8988T (cell line): ENCODE measurements at places on chromosomes 2 and 18.

GRCh38 chr2:59947209-59947608, 606.2 kb downstream of the BCL11A start:
- no peak for DNase-seq

- no peak for DNase-seq
Measured at GRCh38 chr2:19299032-19299431, 59.4 kb downstream of the OSR1 start.

DNA sequence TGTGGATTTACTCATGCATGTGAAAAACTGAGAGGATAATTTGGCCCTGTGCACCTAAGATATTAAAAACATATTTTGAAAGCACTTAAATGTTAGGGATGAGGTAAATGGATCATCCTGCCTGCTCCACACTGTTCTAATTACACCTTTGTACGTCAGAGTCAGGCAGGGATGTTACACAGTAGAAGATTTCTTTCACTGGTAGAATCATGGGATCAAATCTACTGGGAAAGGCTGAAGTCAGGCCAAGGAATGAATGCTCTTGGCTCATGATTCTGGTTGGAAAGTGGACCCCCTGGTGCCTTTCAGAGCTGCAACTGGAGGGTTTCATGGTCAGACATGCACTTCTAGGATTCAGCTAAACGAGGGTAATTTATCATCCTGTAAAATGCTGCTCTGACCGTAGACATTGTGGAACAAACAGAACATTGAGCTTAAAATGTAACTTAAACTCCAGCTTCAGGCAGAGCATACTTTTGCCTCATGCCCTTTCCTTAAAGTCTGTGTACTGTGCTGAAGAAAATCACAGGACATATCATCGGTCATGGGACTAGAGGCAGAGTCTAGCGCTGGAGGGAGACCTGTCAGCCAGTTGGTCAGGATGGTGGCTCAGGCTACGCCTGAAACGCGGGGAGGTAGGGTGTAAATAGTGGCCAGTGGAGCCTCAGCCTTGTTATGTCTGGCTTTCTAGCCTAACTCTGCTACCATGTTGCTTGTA, 4.9 kb downstream of the KCNE4 start:
- DNase-seq, result no peak

DNA sequence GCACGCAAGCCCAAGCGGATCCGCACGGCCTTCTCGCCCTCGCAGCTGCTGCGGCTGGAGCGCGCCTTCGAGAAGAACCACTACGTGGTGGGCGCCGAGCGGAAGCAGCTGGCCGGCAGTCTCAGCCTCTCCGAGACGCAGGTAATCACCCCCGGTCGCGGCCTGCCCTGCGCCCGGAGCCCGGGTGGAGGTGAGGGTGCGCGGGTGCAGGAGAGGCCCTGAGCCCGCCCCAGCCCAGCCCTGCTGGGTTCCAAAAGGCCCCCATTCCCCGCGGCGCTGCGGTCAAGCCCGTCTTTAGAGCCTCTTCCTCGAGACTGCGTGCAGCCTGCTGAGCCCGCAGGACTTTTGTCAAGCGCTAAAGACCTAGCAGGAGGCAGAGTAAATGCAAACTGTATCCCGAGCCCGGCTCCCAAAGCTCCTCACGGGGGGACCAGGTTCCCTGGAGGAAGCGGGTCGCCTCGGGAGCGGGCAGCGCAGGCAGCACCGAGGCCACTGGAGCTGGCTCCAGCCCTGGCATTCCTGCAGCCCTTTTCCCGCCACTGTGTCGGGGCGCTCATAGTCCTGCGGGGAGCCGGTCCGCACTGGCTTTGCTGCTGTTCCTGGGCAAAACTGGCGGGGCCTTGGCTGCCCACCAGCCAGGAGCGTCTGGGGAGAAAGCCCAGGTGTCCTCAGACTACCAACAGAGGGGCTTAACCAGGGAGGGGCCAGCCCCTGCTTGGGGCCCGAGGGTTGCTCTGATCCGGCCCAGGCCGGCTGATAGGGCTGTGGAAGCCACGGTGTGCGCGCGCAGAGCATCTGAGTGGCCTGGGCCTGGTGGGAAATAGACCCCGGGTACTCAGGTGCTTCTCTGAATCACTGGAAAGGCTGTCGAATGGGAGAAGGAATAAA, 7.3 kb downstream of the EMX1 start:
- DNase-seq, result peak; percentile 19

DNA sequence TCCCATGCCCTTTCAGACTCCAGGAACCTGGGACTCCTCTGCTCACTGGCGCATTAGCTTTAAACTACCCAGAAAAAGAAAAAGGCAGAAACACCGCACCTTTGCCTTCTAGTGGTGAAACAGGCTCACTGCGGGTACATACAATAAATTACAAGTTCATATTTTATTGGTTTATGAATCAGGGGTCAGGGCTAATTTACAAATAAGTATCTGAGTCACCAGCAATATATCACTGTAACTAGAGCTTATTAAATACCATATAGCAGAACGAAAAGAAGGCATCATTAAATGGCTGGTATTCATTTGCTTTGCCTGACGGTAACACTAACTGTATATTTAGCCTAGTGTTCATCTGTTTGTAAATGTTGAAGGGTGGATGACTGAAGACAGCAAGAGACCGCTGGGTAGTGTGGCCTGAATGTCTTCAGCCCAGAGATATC, 26.9 kb upstream of the DTNB start:
- no peak for DNase-seq

GRCh38 chr2:170044751-170045478, 133.0 kb upstream of the MYO3B start:
- no peak for DNase-seq

- no peak for DNase-seq
Measured at GRCh38 chr2:25310965-25311864, 30.5 kb downstream of the DNMT3A start.

DNA sequence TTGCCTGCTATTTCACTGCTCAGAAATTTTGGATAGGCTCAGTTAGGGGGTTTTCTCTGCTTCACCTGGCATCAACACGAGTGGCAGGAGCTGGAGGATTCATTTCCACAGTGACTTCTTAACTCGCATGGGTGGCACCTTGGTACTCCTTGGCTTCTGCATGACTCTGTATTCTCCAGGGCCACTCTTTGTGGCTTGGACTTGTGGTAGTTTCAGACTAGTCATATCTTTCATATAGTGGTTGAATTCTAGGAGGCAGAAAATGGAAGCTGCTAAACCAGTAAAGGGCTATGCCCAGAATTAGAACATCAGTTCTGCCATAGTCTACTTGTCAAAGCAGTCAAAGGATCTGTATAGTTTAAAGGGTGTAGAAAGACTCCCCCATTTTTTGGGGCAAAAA, 6.8 kb downstream of the MAIP1 start:
- DNase-seq, result no peak

DNA sequence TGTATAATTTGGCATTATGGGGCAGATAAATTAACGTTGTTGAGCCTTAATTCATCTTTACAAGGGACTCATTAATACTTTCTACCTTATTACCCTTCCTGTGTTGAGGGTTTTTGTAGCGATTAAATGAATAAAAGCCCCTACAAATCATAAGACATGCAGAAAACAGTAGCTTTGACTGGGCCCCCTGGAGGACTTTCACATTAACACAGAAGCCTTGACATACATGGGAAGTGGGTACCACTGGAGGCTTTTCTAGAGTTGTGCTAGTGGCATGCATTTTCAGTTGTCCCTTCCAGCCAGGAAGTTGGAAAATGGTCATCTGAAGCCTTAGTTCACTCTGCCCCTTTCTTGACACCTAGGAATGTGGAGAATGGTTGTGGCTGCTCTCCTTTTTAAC, 30.2 kb downstream of the MTA3 start:
- DNase-seq, result no peak

DNA sequence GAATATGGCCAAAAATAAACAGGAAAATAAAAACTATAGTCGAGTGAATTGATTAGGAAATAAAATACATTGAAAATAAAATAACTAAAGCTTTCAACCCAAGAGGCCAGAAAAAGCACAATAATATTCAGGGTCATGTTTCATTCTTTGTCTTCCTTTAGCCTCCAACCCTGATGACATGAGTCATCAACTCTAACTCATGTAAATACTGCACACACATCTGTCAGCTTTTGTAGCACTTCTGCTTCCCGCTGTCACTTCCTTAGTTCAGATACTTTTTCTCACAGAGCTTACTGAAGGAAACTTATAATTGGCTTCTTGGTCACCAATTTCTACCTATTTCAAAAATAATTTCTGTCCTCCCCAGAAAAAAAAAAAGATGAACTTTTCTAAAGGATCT, 112.8 kb downstream of the UPP2 start:
- no peak for DNase-seq

- DNase-seq, result no peak
Measured at GRCh38 chr2:27681841-27682240, 18.2 kb downstream of the SLC4A1AP start.

DNA sequence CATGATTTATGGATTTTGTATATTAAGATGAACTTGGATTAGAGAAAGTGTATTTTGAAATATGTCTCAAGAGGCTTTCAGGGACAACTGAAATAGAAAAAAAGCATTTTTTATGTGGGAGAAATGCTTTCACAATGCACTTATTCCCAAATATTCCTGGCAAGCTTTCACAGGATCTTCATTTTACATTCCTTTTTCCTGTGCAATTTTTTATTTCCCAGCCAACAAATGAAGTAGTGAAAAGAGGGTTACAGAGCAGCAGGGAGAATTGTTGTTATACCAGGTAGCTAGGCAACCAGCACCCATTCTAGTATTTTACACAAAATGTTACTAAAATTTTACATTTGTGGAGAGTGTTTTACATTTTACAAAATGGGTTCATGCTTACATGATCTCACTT, 167.0 kb upstream of the RPRM start:
- DNase-seq, result no peak

DNA sequence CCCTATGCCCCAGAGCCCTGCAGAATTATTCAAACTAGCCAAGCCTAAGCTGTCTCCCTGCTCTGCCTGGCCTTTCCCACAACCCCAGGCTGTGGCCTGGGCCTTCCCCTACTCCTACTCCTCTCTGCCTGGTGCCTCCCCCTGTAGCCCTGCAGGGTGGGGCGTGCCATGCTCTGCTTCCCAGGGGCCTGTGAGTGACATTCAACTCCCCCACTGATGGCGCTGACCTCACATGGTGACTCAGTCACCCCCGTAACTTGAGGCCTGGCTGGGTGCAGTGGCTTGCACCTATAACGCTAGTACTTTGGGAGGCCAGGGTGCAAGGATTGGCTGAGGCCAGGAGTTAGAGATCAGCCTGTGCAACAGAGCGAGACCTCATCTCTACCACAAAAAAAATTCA, 60.6 kb downstream of the KIF1A start:
- no peak for DNase-seq

GRCh38 chr2:236208019-236208926, 40.1 kb upstream of the GBX2 start:
- no peak for DNase-seq
